NCI-H524 treated with DMSO at 0.1 percent for 48 hours (cell line): ENCODE measurements at places on chromosomes 5 and 9.

GRCh38 chr9:37679649-37680402 lies 29.1 kb downstream of the FRMPD1 start:
- DNase-seq, result peak; percentile 81

GRCh38 chr9:79213417-79214125 lies 358.2 kb upstream of the TLE4 start:
- no peak for DNase-seq

DNA sequence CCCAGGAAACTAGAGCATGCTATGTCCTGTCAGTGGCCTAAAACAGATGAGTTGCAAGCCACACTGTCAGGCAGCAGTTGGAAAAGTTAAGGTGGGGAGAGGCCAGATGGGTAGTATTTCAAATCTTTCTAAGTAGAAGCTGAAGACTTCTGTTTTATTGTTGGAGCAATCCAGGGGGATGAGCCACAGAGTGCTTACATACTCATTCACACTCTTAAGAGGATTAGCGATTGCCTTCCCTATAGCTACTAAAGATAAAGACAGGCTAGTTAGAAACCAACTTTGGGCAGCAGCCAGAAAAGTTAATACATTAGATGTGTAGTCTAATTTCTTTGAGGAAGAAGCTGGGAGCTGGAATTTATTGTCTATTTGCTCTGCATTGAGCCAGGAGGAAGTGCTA lies 61.7 kb upstream of the ELAVL2 start:
- peak; percentile 94 for DNase-seq

DNA sequence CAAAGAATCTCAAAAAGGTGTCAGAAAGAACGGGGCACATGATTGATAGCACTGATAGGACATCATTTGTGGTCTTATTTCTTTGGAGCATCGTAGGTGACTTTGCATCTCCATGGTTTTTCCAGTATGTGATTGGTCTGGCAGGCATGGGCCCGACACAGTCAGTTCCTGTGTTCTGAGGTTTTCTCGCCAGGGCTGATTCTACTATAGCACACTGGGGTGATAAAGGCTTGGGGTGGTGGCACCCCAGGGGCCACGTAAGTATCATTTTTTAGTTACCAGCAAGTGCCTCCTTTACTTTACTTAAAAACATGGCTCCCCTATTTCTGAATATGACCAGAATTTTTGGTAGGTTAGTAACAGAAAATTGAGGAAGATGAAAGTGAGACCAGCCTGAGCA lies 202.7 kb downstream of the RFK start:
- no peak for DNase-seq

DNA sequence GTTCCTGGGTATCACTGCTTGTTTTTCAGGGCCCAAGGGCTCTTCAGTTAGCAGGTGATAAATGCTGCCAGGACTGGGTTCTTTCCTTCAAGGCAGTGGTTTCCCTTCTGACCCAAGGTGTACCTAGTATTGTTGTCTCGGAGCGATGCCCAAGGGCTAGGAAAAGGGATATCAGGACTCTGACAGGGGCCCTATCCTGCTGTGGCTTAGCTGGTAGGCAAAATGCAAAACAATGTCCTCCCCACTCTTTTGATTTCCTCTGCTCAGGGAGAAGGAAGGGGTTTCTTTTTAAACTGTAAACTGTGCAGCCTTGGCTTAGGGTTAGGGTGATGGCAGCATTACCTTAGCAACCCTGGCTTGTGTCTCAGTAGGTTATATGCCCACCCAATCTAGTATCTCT lies 508.8 kb upstream of the CTNND2 start:
- DNase-seq, result no peak

DNA sequence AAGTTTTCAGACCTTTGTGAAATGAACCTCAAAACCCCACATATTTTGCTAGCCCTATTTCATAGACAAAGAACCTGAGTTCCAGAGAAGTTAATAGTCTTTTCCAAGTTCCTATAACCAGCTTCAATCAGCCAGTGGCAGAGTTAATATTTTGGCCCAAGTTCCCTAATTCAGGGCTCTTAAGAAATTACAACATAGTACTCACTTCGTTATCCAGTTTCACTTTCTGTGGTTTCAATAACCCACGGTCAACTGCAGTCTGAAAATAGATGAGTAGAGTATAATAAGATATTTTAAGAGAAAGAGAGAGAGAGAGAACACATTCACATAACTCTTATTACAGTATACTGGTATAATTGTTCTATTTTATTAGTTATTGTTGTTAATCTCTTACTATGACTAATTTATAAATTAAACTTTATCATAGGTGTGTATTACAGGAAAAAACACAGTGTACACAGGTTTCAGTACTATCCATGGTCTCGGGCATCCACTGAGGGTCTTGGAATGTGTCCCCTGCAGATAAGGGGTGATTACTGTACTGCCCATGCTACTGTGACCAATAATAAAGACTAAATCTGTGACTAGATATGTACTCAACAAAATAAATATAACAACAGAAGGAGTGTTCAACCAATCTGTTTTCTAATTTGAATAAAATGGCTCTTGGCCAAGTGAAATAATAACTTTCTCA lies 9.3 kb upstream of the MYOT start:
- DNase-seq, result no peak

DNA sequence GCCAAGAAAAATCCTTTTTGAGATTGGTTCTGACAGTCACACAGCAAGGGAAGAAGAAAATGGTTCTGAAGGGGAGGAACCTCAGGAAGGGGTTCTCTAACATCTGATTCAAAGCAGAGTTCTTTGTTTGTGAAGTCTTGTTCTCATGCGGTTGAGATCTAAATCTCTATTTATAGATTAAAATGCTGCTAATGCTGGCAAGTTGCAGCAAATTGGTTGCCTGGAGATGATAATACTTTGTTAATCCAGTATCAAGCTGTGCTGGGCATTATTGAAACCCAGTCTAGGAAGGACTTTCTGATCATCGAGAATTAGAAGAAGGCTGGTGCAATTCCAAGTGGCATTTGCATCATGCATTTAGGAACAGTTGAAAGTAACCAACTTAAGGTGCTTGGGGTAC lies 34.0 kb upstream of the SLC28A3 start:
- DNase-seq, result no peak

DNA sequence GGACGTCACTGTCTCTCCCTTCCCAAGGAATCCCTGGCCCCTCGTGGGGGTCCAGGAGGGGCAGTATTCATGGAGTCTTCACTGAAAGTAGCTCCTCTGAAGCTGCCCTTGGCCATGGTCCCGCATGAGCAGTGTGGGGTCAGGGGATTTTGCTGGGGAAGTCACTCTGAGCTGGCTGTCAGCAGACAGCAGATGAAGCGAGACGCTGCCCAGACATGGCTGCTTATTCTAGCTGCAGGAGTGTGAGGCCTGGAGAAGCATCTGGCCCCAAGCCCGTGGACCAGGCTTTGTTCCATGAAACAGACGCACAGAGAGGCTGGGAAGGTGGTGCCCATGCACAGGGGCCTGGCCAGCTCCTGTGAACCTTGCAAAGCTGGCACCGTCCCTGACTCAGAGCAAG lies 21.5 kb upstream of the ASS1 start:
- DNase-seq, result no peak

DNA sequence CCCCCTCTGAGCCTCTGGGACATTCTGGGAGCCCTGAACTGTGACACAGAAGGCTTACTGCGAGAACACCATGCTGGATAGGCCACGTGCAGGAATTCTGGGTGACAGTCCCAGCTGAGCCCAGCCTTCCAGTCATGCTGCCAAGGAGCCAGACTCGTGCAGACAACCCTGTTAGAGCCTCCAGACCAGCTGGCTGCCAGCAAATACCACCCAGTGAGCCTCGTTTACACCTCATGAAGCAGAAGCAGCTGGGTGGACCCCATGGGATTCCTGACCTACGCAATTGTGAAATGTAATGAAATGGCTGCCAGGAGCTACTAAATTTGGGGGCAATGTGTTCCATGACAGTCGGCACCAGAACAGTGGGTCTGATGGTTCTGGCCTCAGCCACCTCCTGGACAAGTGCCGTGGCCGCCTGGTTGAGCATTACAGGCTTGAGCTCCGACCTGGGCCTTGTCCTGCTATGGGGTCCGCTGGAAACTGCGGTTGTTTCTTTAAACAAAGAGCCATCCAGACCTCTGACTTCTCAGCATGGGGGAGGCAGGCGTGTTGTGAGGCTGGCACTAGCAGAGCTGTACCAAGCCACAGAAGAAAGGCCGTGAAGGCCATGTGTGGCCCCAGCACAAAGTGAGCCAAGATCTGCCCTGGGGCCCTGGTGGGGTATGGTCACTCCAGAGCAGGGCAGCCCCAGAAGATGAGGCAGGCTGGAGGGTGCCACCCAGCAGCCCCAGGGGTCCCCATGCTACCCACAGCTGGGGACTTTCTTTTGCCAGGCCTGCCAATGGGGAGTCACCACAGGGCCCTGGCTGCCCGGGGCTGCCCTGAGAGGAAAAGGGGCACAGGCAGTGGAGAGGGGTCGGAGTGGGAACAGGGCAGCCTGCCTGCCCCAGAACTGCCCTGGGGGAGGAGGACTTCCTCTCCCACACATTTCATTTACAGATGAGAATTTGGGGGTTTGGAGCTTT lies 19.3 kb upstream of the RXRA start:
- DNase-seq, result no peak

GRCh38 chr9:19598722-19599121 lies 189.9 kb downstream of the ACER2 start:
- no peak for DNase-seq

DNA sequence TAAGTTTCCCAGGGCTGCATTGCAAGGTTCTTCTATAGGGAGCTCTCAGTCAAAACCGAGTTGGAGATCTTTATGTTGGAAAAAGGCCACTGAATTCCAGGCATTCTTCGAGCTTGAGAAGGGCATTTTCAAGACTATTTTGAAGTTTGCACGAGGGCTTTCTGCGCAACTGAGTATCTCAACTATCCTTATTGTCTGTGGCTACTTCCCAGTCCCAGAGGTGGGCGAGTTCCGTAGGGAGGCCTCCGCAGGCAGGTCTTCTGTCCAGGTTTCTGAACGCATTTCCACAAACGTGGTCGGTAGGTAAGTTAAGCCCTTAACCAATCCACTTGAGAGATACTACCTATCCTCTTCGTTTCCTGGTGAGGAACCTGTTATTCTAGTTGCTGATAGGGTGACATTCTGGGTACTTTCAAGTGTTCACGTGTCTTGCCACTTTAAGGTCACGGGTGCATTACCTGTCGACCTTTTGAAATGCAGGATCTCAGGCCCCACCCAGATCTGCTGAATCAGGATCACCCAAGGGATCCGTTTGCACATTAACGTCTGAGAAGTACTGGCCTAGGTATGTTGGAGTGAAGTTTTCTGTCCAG lies 51.4 kb upstream of the TJP2 start:
- DNase-seq, result no peak

DNA sequence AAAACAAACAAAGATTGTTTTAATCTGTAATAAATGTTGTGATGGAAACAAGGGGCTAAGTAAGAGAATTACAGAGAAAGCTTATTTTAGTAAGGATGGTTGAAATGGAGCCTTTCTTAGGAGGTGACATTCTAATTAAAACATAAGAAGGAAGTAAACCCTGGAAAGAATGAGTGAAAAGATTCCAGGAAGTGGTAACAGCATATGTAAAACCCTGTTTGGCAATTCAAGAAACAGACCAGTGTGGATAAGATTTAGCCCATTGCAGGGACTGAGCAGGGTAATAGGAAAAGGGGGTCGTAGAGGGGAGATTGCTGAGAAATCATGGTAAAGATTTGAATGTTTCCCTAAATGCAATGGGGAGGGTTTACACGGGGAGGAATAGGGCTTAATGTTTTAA lies 21.6 kb upstream of the PIP5K1B start:
- DNase-seq, result no peak

DNA sequence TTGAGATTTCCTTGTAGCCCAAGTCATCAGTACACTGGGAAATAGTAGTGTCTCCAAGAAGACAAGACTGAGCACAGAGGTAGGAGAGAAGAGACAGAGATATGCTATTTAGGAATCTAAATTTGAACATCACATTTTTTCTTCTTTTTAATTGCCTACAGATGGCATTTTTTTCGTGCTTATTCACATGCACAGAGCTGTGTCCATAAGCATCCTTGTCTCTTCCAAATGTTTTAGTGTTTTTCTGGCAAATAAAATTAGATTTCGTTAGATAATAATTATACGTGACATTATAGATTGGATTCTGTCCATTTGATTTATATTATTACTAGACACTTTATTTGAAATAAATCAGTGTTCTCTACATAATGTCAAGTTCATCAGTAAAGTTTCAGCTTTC lies 80.9 kb downstream of the PRR16 start:
- DNase-seq, result no peak

GRCh38 chr5:171770153-171770552 lies 15.5 kb upstream of the SMIM23 start:
- no peak for DNase-seq

GRCh38 chr5:41815261-41815660 lies 55.0 kb downstream of the OXCT1 start:
- no peak for DNase-seq

- DNase-seq, result no peak
Observed at GRCh38 chr9:2087500-2088313, 72.6 kb downstream of the SMARCA2 start.

DNA sequence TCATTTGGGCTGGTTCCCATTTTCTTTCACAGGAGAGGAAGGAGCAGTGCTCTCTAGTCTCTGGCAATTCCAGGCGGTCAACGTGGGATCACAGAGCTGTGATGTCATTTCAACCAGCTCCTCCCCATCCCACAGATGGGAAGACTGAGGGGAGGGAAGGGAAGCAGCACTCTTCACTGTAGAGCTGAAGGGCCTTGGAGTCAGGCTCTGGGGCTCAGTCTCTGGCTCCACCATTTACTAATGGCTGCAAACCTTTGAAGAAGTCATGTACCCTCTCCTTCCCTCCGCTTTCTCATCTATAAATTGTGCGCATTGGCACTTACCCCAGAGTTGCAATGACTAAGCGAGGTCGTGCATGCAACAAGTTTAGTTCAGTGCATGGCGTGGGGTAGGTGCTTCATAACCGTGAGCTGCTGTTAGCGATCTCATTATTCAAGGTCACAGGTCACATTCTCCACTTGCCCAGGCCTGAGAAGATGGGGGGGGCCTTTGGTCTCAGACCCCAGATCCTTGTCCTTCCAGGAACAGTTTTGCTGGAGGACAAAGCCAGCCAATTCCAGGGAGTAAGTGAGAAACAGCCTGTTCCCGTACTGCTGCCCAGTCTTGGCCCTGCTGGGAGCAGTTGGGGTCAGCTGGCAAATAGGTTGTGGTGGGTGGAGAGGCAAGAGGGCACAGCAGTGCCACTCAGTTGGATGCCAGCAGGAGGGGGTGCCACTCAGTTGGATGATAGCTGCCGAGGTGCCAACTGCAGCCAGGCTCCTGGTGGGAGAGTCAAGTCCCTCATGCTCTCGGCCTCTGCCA lies 136.7 kb downstream of the RGS3 start:
- DNase-seq, result no peak

DNA sequence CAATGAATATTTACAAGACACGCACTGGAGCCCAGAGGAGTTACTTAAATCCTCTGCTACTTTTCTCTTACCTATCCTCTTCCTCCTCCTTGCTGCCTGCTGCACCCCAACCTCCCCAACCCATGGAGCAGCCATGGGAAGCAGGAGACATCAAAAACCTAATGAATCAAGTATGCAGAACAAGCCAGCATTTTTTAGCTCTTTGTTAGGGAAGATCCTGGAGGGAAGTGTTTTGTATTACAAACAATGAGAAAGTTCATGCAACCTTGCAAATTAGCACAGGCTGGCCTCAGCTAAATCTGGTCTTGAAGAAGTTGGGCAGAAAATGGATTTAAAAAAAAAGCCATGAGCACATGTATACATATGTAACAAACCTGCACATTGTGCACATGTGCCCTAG lies 498.8 kb downstream of the KIF4B start:
- no peak for DNase-seq
